Dermis lymphatic vessel endothelial cell (primary cell): ENCODE measurements at places on chromosomes 16 and 17. TPM values are rescaled to one million over a fixed set of nuclear protein-coding genes. Genes with fewer than 3 reads are reported as not detected.

The TMEM92 gene
- total RNA-seq, result 0.17 TPM in 1 of 2 replicates, not detected in the other

The SLFN5 gene
- 30.9 and 52.0 TPM in 2 replicates for total RNA-seq

The TP53TG3C gene
- not detected in 2 replicates for total RNA-seq

The KRTAP3-1 gene
- total RNA-seq, result not detected in 2 replicates

The MEFV gene
- total RNA-seq, result not detected in 2 replicates

The KRT31 gene
- not detected in 2 replicates for total RNA-seq

The NPIPB6 gene
- total RNA-seq, result 0.43 TPM in 1 of 2 replicates, not detected in the other
